ENCODE measurements at places on chromosomes 2 and 18.

DNA sequence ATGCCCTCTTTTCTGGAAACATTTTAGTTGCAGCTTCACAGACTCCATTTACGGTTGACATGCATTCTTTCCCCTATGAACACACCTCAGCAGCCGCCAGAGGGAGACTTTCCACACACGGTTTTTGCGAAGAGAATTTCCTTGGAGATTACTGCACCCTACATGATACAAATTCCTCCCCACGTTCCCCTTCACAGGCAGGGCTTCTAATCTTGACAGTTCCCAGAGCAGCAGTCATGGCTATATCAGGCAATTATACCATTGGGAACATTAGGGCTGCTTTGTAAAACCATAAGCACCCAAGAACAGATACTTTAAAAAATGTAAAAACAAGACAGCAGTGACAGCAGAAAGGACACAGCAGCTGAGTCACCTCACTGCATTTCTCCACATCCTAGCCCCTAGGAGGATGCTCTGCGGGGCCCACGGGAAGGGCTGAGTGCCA is 253.8 kb downstream of the TGIF1 start:
- peak; percentile 62 for DNase-seq

DNA sequence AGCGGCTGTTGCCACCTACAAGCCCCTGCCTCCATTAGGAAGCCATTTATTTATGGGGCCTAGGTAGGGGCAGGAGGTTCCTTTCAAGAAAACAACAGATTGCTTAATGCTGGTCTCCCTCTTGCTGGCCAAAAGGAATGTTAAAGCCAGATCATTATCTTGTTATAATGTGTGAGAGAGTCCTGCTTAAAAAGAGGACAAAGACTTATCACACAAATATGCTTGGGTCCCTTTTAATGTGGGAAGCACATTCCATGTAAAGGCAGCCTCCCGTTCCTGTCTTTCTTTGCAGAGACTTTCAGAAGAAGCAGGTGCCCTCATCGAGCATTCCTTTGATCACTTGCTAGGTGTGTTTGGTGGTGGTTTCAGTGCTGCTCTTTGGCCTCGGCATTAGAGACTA is 76.4 kb downstream of the AGAP1 start:
- DNase-seq: no peak

DNA sequence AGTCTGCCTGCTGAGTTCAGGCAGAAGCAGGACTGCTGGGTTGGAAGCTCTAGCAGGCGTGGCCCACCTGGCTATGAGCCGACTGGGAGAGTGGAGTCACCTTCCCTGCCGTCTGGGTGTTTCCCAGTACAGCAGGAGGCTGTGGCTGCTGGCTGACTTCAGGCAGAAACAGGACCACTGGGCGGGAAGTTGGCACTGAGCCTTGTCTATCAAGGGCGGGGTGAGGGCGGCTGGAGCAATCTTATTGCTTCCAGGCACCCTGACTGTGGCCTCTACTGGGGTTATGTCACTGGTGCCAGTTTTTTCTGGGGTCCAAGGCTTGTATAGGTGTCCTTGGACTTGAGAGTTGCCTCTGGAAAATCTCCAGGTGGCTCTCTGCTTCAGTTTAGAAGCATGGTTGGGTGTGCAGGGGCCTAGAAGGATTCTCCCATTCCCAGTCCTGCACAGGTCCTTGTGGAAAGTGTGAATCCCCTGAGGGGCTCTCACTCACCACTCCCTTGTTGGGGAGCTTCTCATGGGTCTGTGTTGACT is 30.5 kb downstream of the LTBP1 start:
- DNase-seq: no peak

GRCh38 chr18:25814841-25815458 is 275.5 kb downstream of the SS18 start:
- no peak for DNase-seq

DNA sequence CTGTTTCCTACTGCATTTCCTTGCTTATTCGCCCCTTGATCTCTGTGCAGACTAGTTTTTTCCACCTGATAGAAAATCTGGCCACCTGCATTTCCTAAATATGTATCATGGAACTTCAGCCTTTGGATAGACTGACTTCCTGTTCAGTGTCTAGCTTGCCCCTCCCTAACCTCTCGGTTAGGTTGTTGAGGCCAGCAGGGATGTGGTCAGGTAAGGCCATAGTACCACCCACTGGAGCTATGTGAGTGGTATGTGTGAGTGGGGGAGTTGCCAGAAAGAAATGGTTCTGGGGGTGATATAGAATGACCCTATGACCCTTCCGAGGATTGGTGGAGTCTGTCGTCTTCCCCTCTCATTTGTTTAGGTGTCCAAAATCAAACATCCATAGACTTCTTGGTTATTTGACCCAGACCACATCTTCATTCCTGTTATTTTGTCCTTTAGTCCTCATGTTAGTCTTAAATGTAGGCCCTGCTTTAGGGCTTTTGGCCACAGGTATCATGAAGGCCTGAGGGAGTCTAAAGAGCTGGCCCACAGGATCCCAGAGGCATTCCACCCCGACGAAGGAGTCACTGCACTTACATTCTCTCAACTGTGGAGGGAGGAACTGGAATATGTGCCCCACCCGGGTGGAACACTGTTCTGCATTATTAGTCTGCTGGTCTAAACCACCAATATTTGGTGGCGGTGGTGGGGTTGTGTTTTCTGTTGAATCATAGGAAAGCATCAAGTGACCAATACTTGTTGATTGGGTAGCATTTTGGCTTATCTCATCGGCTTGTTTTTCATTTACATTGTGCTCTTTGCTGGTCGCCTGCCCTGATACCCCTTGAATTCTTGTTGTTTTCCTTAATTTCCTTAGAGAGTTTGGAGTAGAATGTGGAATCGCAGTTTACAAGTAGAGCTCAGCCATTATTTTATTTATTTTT is 21.9 kb downstream of the CAB39 start:
- no peak for DNase-seq

GRCh38 chr2:20680744-20681375 is 13.9 kb downstream of the GDF7 start:
- no peak for DNase-seq

DNA sequence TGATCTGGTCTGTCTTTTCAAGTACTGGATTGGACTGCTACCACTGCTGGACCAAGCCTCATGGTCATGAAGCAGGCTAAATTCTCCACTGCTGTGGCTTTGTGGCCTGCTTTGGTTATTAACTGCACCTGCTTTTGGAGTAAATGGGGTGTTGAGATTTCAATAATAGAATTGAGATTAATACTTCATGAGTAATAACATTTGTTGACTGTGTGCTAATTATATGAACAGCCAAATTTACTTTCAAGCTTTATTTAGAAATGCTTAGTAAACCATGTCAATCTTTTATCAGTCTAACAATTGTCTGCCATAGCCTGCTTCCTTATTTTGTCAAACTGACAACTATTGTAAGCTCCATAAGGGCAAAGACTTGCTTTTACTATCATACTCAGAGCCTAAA is 27.4 kb upstream of the MTIF2 start:
- DNase-seq: no peak

DNA sequence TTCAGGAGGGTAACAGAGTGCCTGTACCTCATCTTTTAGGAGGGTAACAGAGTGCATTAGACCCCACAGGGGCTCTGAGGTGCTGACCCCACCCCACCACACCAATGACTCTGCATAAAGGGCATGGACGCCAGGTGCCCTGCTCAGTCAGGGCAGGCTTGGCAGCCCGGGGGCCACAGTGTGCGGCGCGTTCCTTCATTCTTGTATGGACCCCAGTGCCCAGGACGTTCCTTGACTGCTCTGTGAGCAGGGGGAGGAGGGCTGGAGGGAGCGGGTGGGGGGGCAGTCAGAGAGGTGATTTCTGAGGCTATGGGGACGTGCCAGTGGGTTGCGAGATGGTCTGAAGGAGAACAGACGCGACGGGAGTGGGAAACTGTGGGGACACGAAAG is 168.7 kb upstream of the NCK2 start:
- no peak for DNase-seq

GRCh38 chr2:120779781-120780283 is 44.2 kb downstream of the GLI2 start:
- DNase-seq: no peak

- no peak for DNase-seq
These were observed 1.4 kb downstream of the IL36RN start for GRCh38 chr2:113060396-113060795.

DNA sequence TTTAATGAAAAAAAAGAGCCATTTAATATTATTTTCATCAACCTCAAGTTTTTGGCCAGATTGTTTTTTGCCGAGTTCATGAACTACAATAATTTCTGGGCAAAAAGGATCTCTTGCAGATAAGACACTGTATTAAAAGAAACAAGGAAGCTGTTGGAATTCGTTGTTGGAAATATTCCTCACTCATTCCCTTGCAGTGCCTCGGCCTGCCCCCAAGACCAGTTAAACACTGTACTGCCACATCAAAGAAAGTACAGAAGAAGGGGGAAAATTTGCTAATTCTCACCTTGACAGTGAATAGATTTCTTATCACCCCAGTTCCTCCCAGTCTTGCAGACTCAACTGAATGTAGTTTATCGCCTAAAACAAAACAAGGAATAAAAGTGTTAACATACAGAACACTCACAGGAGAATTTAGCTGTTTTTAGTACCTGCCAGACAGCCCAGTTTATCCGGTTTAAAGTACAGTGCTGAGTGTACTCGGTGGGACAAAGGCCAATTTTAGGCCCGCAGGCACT is 1.2 kb downstream of the IDH1 start:
- no peak for DNase-seq

GRCh38 chr2:73487112-73487657 is 101.5 kb downstream of the ALMS1 start:
- no peak for DNase-seq

GRCh38 chr18:57659460-57660102 is 37.9 kb upstream of the NARS1 start:
- DNase-seq: no peak

DNA sequence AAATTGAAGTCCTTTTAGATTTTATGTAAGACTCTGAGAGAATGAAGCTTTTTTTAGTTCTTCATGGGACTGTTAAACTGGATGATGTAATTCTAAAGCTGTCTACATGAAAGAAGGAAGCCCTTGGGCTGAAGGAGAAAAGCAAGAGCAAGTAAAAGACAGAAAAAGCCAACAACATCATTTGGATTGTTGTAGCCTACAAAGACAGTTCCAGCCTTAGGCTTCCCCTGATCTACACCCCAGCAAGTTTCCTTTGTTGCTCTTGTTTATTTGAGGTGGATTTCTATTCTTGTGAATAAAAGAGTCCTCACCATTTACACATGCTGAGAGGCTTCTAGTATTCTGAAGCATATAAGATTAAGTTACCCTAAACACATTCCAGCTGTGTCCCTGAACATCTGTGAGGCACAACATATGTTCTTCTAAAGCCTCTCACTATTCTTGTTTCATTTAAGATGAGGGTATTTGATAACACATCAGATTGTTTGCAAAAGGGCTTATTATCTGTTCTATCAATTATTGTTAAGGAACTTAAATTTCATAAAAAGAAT is 377.8 kb downstream of the LNPK start:
- DNase-seq: no peak

Measured in endothelial cell (in vitro differentiated cells).